ENCODE measurements at places on chromosomes 6 and 20.

- H3K4me1 ChIP-seq, result peaks cover 12% of the 10 kb centered on the region
- no peak for DNase-seq
- H3K36me3 ChIP-seq, result peaks cover 13% of the 10 kb centered on the region
- no peaks in the 10 kb centered on the region for H3K27me3 ChIP-seq
Measured at GRCh38 chr6:158172001-158172400, 3.9 kb downstream of the GTF2H5 start.

GRCh38 chr6:55474382-55474781 is 104.6 kb downstream of the HMGCLL1 start:
- no peak overlapping the region for H3K4me3 ChIP-seq
- H3K27me3 ChIP-seq, result no peaks in the 10 kb centered on the region

- H3K4me1 ChIP-seq, result no peaks in the 10 kb centered on the region
- no peak for DNase-seq
- H3K27me3 ChIP-seq, result peaks cover 9% of the 10 kb centered on the region
- no peak within 1 kb of the TSS for H3K4me3 ChIP-seq
Measured at GRCh38 chr6:122995921-122996793, at the start of gene CLVS2. Gene CLVS2 (plus strand): TSS chr6:122996235. CDS start chr6:122997778, 1,543 bp downstream.

GRCh38 chr6:35218021-35218420 is 4.3 kb downstream of the SCUBE3 start:
- H3K4me3 ChIP-seq, result no peak overlapping the region
- no peaks in the 10 kb centered on the region for H3K36me3 ChIP-seq
- H3K27me3 ChIP-seq, result peaks cover 29% of the 10 kb centered on the region
- no peak overlapping the region for H3K27ac ChIP-seq
- peaks cover 9% of the 10 kb centered on the region for H3K4me1 ChIP-seq

- H3K27ac ChIP-seq, result peak overlapping the region; percentile 4
- no peak overlapping the region for H3K4me3 ChIP-seq
- peaks cover 4% of the 10 kb centered on the region for H3K27me3 ChIP-seq
- H3K36me3 ChIP-seq, result no peaks in the 10 kb centered on the region
- H3K4me1 ChIP-seq, result peaks cover 10% of the 10 kb centered on the region
Measured at GRCh38 chr6:105484238-105485161, 81.6 kb upstream of the PREP start.

DNA sequence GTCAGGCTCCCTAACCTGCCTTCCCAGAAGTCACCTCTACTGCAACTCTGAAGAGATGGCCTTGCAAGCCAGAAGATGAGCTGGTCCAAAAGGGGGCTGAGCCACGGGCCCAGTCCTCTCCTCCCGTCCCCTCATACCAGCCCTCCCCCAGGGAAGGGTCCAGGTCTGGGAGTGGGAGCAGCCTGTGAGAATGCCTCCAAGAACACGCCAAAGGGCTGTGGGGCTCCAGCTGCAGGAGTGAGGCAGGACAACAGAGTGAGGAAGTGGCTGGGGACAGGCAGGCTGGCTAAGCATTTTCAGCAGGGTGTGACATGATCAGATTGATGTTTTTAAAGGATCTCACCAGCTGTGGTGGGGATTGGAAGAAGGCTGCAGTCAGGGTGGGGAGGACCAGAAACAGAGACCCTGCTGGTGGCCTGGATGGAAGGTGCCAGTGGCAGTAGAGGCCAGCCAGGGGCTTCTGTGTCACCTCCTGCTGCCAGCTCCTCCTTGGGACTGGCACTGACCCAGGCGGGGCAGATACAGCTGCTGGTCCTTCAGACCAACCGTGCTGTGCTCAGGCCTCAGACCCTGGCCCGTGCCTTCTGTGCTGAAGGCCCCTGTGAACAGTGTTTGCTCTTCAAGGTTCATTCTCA is 257.6 kb downstream of the NRN1 start:
- H3K36me3 ChIP-seq, result peaks cover 31% of the 10 kb centered on the region
- H3K27ac ChIP-seq, result no peak overlapping the region
- no peaks in the 10 kb centered on the region for H3K27me3 ChIP-seq

DNA sequence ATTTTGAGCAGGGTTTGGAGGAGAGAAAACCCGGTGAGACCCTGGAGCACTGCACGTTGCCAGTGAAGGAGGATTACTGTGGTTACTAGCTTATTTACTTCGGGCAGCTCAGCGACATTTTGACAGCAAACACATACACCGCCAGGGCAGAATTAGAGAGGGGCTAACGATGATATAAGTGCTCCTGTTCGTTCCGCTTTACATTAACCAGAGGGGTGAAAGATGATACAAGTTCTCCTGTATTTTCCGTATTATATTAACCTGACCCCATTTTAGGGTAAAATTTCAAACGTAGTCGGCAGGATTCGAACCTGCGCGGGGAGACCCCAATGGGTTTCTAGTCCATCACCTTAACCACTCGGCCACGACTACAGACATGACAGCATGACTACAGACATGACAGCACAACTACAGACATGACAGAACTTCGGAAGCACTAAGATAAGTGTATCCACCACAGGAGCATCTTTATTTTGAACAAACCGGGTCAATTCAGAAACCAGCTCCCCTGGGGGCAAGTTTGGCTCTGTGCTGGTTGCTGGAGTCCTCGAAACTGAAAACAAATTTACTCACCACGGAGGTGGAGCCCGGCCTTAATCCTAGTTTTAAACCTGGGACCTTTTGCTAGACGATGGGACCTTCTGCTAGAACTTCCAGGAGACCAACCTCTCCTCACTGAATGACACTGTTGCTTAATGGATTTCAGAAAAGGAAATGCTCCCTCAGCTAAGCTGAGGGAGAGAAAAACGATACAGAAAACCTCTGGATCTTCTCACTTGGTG is 80.4 kb upstream of the ZNF184 start:
- no peak overlapping the region for H3K4me3 ChIP-seq
- no peak overlapping the region for H3K27ac ChIP-seq
- no peaks in the 10 kb centered on the region for H3K36me3 ChIP-seq
- H3K4me1 ChIP-seq, result peaks cover 2% of the 10 kb centered on the region

DNA sequence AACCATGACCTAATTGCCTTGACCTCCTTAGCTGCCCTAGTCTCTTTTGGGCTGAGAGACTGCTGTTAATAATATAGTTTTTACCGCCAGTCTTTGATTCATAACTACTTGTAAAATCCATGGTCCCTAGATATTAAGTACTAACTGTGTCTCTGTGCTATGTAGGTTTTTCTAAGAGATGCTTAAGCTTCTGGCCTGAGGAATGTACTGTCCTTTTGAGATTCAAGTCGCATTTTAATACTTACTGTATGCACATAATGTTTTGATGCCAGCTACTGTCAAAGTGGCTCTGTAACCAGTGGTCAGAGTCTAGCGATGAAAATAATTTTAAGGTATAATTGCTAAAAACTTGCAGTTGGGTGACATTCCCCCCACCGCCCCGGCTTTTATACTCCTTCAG is 2.1 kb downstream of the AKAP12 start:
- DNase-seq, result no peak
- peaks cover 23% of the 10 kb centered on the region for H3K27me3 ChIP-seq
- no peaks in the 10 kb centered on the region for H3K36me3 ChIP-seq
- H3K27ac ChIP-seq, result no peak overlapping the region

GRCh38 chr6:149544646-149545257 is 1.1 kb downstream of the PPIL4 start:
- H3K36me3 ChIP-seq, result peaks cover 10% of the 10 kb centered on the region
- no peak for DNase-seq
- H3K27ac ChIP-seq, result peak overlapping the region; percentile 99
- H3K27me3 ChIP-seq, result peaks cover 3% of the 10 kb centered on the region
- H3K4me1 ChIP-seq, result peaks cover 33% of the 10 kb centered on the region

- H3K36me3 ChIP-seq, result peaks cover 16% of the 10 kb centered on the region
- peak overlapping the region; percentile 92 for H3K4me3 ChIP-seq
- peak overlapping the region; percentile 97 for H3K27ac ChIP-seq
- no peak for DNase-seq
Measured at GRCh38 chr6:116571683-116572000, 338 bp downstream of the RWDD1 start.

DNA sequence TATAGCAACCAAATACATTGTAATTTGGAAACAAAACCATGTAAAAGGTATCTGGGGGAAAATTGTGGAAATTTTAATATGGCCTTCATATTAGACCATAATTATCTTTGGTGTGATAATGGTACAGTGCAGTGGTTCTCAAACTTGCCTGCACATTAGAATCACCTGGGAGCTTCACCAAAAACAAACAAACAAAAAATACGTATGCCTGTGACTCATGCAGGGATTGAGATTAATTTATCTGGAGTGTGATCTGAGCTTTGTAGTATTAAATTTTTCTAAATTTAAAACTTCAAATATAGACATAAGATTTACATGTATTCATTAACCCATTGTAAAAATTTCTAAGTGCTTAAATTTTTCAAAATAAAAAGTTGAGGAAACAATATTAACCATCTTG is 31.5 kb downstream of the ARHGAP18 start:
- no peak for DNase-seq
- H3K4me1 ChIP-seq, result peaks cover 2% of the 10 kb centered on the region
- no peaks in the 10 kb centered on the region for H3K36me3 ChIP-seq
- H3K4me3 ChIP-seq, result no peak overlapping the region
- no peak overlapping the region for H3K27ac ChIP-seq
- no peaks in the 10 kb centered on the region for H3K27me3 ChIP-seq

DNA sequence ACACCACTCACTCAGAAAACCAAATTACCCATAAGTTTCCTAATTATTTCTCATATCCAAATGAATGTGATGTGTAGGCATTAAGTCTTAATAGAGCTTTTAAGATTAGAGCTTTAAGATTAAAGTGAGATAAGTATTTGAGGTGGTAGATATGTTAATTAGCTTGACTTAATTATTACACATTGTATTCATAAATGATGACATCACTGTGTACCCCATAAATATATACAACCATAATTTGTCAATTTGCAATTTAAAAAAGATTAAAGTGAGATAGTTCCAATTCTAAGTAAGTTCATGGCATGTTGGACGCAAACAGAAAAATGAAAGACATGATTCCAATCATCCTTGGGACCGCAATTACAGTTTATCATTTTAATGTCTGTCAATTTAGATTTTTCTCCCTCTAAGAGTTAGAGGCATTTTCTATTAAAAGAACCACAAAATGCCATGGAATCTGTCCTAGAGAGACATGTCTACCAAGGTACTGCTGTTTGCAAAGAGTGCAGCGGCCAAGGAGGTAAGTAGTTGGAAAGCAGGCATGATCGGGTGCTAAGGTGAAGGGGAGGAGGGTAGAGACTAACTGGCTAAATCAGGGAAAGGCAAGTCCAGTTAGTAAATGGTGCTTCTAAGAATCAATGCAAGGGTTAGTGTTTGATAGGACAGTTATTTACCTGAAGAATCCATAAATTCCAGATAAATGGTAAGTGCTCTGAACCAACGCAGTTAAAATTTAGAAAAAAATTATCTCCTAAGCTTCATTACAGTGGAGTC is 65.7 kb downstream of the CHD6 start:
- H3K27ac ChIP-seq, result peak overlapping the region; percentile 68
- DNase-seq, result no peak
- no peak overlapping the region for H3K4me3 ChIP-seq
- peaks cover 21% of the 10 kb centered on the region for H3K36me3 ChIP-seq
- H3K27me3 ChIP-seq, result no peaks in the 10 kb centered on the region

DNA sequence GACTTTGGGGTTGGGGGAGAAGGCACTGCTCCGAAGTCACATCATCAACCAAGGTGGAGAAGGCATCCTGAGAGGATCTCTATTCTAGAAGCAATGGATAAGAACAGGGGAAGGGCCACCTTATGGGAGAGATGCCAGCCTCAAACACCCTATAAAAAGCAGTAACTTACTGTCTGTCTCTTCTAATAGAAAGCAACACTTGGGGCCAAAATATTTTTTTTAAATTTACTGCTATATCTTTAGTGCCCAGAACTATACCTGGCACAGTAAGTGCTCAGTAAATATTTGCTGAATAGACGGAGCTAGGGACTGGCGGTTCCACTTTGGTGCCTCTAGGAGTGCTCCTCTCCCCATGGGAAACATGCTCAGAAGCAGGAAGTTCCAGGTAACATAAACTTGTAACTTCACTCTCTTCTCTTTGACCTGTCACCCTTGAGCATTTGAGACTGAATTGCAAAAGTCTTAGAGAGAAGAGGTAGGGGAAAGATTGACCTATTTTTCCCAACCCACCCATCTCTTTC is 807 bp upstream of the OTOR start:
- peaks cover 7% of the 10 kb centered on the region for H3K27me3 ChIP-seq
- no peak overlapping the region for H3K27ac ChIP-seq
- no peak overlapping the region for H3K4me3 ChIP-seq
- no peaks in the 10 kb centered on the region for H3K4me1 ChIP-seq

DNA sequence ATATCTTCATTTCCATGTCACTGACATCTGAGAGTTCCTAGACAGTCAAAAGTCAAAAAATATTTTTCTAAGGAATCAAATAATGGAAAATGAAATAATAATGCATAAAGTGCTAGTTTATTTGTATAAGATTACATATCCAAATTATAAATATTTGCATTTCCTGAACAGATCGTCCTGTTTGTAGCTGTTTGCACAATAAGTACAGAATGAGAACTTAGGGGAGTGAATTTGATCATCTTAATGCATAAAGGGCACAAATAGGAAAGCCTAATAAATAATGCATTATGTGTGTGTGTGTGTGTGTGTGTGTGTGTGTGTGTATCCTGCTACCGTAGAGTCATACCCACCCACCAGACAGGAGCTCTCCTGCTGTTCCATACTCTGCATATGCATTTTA is 521.0 kb upstream of the EPHA7 start:
- H3K4me3 ChIP-seq, result no peak overlapping the region
- no peak overlapping the region for H3K27ac ChIP-seq
- H3K36me3 ChIP-seq, result no peaks in the 10 kb centered on the region
- no peak for DNase-seq
- H3K27me3 ChIP-seq, result no peaks in the 10 kb centered on the region
- H3K4me1 ChIP-seq, result no peaks in the 10 kb centered on the region

DNA sequence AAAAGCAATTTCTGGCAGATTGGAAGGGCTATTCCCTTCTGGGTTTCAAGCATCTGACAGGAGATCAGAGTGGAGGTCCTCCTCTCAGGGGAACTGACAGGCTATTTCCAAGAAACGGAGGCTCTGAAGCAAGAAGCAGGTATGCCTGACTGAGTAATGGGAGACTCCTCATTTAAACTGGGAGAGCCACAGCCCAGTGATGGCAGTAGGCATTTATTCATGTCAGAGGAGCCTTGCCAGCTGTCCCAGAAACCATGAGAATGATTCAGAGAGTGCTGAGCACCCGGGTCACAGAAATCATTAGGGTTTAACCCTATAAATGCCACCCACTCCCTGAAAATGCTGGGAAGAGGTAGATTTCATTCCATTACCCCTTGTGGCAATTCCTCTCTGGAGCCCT is 247.5 kb upstream of the RNF217 start:
- DNase-seq, result no peak
- H3K27ac ChIP-seq, result no peak overlapping the region
- no peak overlapping the region for H3K4me3 ChIP-seq
- no peaks in the 10 kb centered on the region for H3K4me1 ChIP-seq
- H3K27me3 ChIP-seq, result no peaks in the 10 kb centered on the region

DNA sequence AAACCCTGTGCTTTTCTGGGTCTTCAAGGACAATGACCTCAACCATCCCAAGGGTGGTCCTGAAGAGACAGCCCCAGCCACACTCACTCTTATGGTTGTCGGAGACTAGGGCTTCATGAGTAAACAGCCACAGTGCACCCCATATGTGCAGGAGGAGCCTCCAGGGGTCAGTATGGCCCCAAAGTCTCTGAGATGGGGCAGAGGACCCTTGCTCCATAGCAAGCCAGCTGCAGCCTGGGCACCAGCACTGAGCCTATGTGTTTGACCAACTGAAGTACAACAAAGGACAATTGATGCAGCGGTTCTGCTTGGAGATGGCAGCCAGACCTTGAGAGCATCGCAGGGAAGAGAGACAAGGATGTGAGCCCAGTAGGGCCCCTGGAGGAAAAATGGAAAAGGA is 112.2 kb downstream of the LRFN2 start:
- H3K27me3 ChIP-seq, result peaks cover 12% of the 10 kb centered on the region
- DNase-seq, result no peak
- H3K4me1 ChIP-seq, result peaks cover 4% of the 10 kb centered on the region
- no peaks in the 10 kb centered on the region for H3K36me3 ChIP-seq
- no peak overlapping the region for H3K27ac ChIP-seq

- H3K27me3 ChIP-seq, result no peaks in the 10 kb centered on the region
- peak overlapping the region; percentile 4 for H3K27ac ChIP-seq
- H3K4me3 ChIP-seq, result no peak overlapping the region
- H3K4me1 ChIP-seq, result peaks cover 40% of the 10 kb centered on the region
Measured at GRCh38 chr6:108621117-108621516, 60.4 kb downstream of the FOXO3 start.

Measured in memory B cell (primary cell).